Left hindlimb (tissue), 1 donor: ENCODE measurements at places on chromosomes 6 and 20.

- DNase-seq, result no peak
Observed at GRCh38 chr6:50608421-50608820, 104.9 kb upstream of the TFAP2D start.

- DNase-seq, result no peak
Observed at GRCh38 chr20:15380770-15381169, 1043.4 kb upstream of the FLRT3 start.

- DNase-seq, result no peak
Observed at GRCh38 chr20:15072316-15072715, 734.9 kb upstream of the FLRT3 start.

- peak; percentile 50 for DNase-seq
Observed at GRCh38 chr20:4341804-4342485, 326.6 kb upstream of the RNF24 start.

DNA sequence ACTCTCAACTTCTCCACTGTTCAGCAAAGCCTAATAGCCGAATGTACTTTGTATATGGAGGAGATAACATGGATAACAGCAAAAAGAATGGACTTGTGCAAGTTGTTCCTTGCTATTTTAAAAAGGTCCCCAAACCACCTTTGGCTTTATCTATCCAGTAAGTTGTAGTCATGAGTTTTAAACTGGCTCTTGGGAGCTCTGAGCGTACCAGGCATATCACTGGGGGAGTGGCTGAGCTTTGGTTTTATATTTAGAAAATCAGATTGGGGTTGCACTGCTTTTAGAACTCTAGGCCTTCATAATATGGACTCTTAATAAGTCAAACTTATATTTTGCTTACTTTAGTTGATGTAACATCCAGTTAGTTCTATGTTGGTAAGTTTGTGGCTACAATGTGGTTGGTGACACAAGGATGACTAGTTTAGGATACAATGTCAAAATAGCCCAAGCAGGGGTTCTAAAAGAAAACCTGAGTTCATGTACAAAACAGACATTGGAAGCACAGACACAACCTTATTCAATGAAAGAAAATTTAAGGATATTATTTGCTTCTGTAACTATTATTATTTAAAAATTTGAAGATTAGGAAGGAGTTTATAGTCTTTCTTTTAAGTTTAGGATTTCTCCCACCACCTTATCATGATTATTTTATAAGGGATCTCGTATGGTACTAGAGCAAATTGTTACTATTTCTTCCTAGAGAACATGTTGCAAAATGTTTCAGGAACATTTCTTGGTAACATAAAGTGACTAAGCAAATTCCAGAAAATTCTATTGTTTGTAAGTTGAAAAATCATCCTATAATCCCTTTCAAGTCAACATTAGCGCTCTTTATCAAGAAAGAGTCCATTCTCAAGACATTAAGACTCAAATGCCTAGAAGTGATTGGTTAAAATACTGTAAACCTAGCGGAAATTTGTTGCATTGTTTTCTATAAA is 165.8 kb upstream of the SUPT3H start:
- DNase-seq, result no peak

DNA sequence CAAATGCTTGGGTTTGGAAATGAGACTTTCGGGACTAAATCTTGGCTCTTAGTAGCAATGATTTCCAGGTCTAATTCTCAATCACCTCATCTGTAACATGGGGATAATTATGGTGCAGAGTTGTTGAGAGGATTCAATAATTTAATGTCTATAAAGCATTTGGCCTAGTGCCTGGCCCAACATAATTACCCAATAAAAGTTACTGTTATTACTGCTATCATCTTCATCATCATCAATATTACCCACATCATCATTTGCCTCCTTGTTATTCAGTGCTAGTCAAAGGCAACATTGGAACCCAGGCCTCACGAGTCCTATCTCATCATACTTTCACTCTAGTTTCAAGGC is 34.5 kb upstream of the RSPO3 start:
- DNase-seq, result no peak

GRCh38 chr6:13454286-13455221 is 32.8 kb downstream of the GFOD1 start:
- peak; percentile 62 for DNase-seq

DNA sequence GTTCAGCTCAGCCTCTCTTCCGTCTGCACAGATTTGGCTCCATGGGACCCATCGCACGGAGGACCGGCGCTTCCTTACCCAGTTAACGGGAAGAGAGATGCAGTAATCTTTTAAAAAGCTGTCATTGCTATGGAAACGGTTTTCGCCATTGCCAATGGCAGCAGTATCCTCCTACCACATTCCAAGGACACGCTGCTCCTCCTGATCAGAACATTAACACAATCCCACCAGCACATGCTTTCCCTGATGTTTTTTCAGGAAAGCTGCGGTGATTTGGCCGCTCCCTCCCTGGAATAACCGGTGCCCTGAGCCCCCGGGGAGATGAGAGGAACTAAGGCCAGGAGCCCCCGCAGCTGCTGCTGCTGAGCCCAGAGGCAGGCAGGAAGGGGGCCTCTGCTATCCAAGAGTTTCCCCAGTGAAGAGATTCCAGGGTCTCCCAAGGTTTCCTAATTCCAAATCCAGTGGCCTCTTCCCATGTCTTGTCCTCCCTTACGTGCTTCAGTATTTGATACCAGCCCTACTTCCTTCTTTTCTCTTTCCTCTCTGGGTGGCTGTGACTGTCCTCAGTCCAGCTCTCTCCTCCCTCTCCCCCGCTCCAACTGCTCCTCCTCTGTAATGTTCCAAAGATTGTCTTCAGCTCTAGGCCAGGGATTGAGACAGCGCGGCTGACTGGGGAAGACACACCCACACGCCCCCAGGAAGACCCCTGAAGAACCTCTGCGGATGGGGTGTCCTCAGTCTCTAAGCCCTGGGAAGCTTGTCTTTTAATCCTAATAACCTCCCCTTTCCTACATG is 2.6 kb downstream of the BNIP5 start:
- DNase-seq, result peak; percentile 64

- DNase-seq, result no peak
Observed at GRCh38 chr6:64227863-64228262, 592.3 kb downstream of the PHF3 start.

- no peak for DNase-seq
Observed at GRCh38 chr20:22374066-22374465, 210.3 kb downstream of the FOXA2 start.

DNA sequence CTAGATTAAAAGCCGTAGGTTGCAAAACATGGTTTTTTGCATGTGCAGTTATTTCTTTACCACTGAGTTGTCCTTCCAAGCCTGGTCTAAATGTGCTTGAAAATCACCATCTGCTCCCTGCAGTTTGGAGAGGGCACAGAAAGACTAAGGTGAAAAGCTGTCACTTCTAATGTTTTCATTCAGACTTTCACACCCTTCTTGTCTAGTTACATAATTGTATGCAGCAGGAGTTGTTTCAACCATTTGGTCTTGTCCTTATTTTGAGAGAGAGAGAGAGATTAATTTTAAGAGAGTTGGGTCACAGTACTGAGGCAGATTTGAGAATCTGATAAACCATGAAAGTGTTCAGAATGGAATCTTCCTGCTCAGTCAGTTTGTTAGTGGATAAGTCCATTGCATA is 82.5 kb downstream of the ARID1B start:
- no peak for DNase-seq

DNA sequence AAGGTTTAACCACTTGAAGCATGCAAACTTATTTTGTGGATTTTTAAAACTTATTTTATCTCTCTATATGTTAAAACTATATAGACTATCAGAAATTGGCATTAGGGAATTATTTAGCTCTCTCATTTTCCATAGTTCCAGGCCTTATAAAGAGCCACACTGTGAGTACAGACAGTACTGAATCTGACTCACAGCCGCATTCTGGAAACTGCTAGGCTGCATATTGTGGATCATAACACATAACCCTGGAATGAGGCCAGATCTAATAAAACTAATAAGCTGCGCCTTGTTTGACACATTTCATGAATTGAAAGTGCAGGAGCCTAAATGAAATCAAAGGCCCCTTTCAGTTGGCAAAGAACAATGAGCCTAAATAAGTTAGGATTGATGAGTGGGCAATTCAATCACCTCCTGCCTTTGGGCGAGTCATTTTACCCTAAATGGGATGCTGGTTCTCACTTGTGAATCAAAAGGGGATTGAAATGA is 308.4 kb downstream of the PACRG start:
- no peak for DNase-seq

GRCh38 chr20:1196634-1197033 is 6.6 kb upstream of the C20orf202 start:
- DNase-seq, result no peak

GRCh38 chr6:132972971-132973370 is 158.6 kb downstream of the RPS12 start:
- no peak for DNase-seq

DNA sequence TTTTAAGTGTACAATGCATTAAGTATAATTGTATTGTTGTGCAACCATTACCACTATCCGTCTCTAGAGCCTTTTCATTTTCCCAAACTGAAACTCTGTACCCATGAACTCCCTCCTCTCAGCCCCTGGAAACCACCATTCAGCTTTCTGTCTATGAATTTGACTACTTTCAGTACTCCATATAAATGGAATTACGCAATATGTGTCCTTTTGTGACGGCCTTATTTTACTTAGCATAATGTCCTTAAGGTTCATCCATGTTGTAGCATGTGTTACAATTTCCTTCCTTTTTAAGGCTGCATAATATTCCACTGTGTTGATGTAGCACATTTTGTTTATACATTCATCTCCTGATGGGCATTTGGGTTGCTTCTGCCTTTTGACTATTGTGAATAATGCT is 143.6 kb upstream of the KCNG1 start:
- DNase-seq, result no peak

DNA sequence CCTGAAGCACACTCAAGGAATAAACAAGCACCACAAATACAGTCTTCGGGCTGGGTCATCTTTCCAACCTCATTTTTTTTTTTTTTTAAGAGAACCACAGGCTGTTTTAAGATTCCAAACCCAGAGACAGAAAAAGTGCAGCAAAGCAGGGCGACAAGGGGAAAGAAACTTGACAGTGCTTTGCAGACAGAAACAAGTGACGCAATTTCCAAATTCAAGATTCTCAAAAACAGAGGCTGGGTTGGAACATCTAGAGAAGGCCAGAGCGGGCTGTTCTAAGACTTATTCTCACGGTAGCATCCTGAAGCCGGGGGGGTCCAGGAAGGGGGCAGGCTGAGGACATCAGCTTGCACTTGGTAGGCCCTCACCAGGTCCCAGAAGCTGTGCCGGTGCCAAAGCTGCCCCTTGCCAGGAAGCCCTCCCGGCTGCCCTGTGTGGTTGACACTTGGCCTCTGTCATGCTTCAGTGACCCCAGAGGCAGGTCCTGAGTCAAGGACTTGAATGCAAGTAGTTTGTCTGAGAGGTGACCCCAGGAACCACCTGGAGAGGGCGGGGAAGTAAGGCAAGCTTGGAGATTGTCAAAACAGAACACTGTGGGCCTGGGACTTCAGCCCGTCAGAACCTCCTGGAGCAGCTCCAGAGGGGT is 50.5 kb downstream of the BMP7 start:
- no peak for DNase-seq
